Renal pelvis (tissue), 12 donors: ENCODE measurements at places on chromosomes 16 and 17. TPM values are rescaled to one million over a fixed set of nuclear protein-coding genes. Genes with fewer than 3 reads are reported as not detected.

The NKD1 gene
- polyA plus RNA-seq: 13.5 TPM

The PPM1E gene
- 4.3 TPM for polyA plus RNA-seq

The CACNA1H gene
- polyA plus RNA-seq: 32.8 TPM

The CLEC19A gene
- not detected for polyA plus RNA-seq

The BRIP1 gene
- polyA plus RNA-seq: 9.5 TPM

The WSCD1 gene
- 12.0 TPM for polyA plus RNA-seq

The GPS1 gene
- 127 TPM for polyA plus RNA-seq

The RNF222 gene
- 0.18 TPM for polyA plus RNA-seq

The NPTX1 gene
- 1.4 TPM for polyA plus RNA-seq

The WNT9B gene
- polyA plus RNA-seq: 17.9 TPM

The CCL8 gene
- 0.18 TPM for polyA plus RNA-seq

The UNK gene
- 55.1 TPM for polyA plus RNA-seq

The C17orf50 gene
- polyA plus RNA-seq: 0.29 TPM

The OTOP3 gene
- polyA plus RNA-seq: not detected

The KRTAP2-2 gene
- polyA plus RNA-seq: not detected

The SLC9A5 gene
- 6.3 TPM for polyA plus RNA-seq

The DLX4 gene
- 1.3 TPM for polyA plus RNA-seq

The PRSS27 gene
- 1.5 TPM for polyA plus RNA-seq

The SCNN1B gene
- 16.4 TPM for polyA plus RNA-seq

The GPR142 gene
- polyA plus RNA-seq: not detected

The RIPOR1 gene
- polyA plus RNA-seq: 135 TPM

The DNAH9 gene
- 7.3 TPM for polyA plus RNA-seq

The LGALS9B gene
- polyA plus RNA-seq: not detected

The SRP68 gene
- 106 TPM for polyA plus RNA-seq

The ALOX12 gene
- polyA plus RNA-seq: 1.6 TPM

The PRSS22 gene
- 9.2 TPM for polyA plus RNA-seq
